Memory B cell (primary cell): ENCODE measurements at places on chromosomes 5 and 9.

DNA sequence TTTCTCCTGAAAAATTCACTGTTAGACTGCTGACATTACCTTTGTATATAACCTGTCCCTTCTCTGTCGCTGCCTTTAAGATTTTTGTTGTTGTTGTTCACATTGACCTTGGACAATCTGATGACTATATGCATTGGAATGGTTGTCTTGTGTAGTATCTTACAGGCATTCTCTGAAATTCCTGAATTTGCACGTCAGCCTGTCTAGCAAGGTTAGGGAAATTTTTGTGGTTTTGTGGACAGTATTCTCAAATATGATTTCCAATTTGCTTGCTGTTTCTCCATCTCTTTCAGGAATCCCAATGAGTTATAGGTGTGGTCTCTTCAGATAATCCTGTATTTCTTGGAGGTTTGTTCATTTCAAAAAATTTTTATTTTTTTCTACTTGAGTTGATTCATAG, 140.8 kb downstream of the PRR16 start:
- DNase-seq = no peak

GRCh38 chr9:108049026-108049607, 559.5 kb upstream of the KLF4 start:
- DNase-seq = no peak

DNA sequence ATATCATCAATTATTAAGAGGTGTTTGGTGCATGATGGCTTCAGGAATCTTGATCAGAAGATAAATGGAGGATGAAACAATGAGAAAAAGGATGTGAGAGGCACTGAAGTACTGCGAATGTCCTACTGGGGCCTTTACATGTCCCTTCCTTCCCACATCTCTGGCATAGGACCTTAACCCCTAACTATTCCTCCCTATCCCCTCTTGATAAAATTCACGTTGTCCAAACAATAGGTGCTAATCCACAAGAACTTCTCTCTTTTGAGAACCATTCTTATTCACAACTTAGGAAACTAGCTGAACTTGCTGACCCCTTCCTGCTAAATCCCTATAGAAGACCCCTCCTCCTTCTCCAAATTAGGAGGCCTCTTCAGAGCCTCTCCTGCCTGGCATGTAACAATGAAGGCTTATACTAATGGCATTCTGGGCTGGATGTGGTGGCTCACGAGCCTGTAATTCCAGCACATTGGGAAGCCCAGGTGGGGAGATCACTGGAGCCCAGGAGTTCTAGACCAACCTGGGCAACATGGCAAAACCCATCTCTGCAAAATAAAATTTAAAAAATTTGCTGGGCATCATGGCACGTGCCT, 276.5 kb upstream of the SMARCA2 start:
- DNase-seq = no peak

DNA sequence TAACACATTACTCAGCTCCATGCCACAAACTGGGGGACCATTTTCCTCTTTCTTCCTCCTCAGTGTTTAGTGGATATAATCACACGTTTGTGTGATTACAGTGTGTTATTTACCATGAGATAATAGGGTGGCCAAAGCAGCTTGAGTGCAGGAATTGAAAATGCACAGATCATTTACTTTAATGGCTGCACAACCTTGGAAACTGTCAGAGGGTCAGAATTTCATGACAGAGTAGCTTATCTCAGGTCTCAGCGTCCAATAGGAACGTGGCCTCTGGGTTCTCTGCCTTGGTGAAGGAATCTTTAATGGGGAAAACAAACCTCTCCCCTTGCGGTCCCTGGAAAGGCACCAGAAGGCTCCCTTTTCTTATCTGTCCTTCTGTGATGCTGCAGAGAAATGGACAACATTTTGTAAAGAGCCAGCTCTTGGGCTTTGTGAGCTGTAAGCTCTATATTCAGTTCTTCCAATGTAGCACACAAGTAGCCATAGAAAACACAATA, 87.4 kb upstream of the CD180 start:
- DNase-seq = no peak

DNA sequence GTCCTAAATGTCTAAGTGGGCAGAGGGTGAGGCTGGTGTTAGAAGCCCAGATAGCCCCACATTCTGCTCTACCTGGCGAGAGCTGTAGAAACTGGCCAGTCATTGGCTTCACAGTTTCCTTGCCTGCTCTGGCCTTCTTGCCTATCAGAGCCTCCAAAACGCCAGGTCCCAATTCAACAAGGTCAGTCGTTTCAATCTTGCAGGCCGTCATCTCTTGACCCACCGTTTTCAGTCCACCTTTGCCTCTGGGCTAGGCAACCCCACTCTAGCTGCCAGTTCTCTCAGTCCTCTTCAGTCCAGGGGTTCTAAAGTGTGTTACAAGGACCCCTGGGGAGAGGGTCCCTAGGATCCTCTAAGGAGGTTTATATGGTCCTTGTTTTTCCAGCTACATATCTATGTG, 20.0 kb upstream of the TIFAB start:
- no peak for DNase-seq

- DNase-seq = no peak
Observed at GRCh38 chr5:98470747-98471146, 302.7 kb upstream of the RGMB start.

DNA sequence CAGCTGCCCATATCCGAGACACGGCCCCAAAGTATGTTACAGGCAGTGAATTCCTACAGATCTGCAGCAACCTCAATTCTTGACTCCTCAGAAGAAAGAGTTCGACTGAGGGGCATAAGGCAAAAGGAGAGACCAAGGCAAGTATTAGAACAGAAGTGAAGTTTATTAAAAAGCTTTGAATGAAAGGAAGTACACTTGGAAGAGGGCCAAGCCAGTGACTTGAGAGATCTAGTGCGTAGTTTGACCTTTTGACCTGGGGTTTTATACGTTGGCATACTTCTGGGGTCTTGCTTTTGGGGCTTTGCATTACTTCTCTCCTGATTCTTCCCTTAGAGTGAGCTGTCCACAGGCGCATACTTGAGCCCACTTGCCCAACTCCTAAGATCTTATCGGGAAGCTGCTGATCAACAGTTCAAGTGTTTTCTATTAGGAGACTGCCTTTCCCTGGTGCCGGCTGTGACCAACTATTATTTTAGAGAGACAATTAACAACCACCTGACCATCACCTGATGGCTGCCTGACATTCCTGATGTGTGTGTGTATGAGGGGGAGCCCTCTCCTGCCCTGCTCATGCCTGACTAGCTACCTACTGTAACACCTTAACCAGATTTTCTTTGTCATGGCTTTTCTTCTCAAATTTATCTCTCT, 1.5 kb upstream of the DEPDC1B start:
- no peak for DNase-seq

- DNase-seq = no peak
Observed at GRCh38 chr5:110956280-110956912, 115.1 kb upstream of the TSLP start.

GRCh38 chr5:167861129-167861927, 430.1 kb upstream of the WWC1 start:
- no peak for DNase-seq

DNA sequence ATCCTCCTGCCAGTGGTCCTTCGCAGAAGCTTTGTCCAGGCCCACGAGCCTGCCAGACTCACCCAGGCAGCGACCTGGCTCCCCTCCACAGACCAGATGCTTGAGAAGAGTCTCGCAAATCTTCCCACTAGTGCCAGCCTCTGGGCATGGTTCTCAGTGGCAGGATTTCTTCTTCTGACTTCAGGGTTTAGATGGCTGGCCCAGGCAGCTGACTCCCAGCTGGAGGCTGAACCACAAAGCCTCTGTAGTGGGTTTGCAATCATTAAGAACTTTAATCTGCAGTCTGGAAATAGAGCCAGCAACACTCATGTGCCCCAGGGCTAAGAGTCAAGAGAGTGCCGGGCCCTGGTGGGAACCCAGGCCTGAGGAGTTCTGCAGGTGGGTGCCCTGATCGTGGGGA, 90.6 kb upstream of the ICE1 start:
- DNase-seq = no peak

DNA sequence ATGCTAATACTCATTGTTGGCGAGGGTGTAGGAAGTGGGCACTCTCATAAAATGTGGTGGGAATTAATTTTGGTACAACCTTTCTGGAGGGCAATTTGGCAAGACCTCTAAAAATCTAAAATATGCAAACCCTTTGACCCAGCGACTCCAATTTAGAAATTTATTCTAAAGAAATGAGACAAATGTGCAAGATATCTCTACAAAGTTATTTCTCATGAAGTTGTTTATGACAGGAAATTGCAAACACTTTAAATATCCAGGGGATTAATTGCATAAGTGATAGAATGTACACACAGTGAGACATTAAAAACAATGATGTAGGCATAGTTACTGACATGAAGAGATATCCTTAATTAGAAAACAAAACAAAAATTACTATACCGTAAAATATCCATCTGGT, 246.3 kb upstream of the MAP3K1 start:
- DNase-seq = no peak

GRCh38 chr5:147963948-147964693, 57.8 kb upstream of the C5orf46 start:
- DNase-seq = no peak

DNA sequence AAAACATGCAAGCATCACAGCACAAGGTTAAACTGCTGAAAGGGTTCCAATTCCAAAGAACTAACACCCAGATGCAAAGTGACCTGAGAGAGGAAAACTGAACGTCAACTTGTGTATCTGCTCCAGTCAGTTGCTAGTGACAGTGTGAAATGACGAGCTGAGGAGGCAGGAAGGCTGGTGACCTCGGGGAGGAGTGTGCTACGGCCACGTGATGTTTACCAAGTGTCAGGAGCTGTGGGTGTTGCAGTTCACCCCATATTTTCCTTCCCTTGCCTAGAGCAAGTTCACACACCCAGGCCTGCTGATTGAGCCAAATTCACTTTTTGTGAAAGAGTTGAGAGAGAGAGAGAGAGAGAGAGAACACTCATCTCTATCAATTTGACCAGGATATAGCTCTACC, 231.6 kb upstream of the ANKH start:
- DNase-seq = no peak

DNA sequence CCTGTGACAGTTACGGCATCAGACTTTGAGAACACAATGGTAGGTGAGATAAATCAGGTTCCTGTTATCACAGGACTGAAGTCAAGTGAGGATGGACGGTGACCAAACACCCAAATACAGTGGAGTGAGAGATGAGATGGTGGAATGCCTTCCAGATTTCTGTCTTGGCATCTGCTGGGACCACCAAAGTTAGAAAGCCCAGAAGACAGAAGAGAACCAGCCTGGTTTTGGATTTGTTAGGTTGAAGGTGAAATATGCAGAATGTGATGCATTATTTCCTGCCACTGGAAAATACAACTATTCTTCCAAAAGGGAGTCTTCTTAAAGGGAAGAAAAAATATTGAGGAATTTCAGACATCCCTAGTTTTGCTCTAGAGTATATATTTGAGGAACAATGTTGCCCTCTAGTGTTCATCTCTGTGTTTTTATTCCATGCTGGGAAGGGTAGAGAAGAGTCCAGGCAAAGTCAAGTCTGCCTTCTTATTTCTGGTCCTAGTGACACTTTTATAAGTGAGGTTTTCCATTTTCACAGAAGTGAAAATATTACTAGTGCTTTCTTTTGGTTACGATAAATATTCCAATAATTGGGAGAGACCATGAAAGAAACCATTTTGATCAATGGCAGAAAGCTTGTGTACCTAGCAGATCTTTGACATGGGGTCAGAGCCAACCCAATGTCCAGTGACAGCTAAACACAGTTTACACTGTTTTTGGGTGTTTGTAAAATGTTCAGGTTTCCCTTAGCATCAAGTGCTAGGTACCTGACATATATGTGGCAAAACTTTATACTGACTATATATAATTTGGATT, 142.3 kb upstream of the ANKH start:
- DNase-seq = no peak

DNA sequence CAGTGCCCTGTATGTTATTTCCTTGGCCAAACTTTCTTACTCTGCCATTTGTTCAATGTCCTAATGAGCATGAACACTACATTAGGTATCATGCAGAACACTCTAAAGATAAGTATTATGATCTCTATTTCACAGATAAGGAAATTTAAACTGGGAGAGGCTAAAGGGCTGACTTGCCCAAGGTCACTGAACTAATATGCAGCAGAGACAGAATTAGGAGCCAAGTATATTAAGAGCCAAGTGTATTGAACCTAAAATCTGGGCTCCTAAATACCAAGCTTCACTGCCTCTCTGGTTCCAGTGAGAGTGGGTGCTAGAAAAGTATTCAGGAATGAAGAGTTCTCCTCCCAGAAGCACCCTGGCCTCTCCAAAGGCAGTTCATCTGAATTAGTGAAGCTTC, 13.5 kb downstream of the NR4A3 start:
- DNase-seq = no peak

DNA sequence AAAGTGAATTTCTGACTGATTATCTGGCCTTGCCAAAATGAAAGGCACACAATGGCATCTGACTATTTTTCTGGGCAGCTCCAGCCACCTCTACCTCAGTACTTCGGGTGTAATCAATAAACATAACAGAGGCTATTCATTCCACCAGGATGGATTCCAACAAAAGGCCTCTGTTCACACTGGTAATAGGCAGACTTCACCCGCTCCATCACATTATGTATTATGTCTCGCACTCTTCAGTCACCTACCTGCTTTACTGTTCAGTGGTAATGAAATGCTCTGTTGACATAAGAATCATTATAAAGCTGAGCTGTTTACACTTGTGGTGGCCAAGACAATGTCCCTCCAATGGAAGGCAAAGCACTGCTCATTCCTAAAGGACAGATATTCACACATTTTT, 1333.7 kb upstream of the WWC1 start:
- DNase-seq = no peak

GRCh38 chr5:82991678-82992323, 85.4 kb downstream of the TMEM167A start:
- no peak for DNase-seq

GRCh38 chr9:69078581-69078980, 43.0 kb downstream of the FXN start:
- DNase-seq = no peak

- DNase-seq = no peak
Observed at GRCh38 chr5:80194468-80194867, 61.4 kb downstream of the SERINC5 start.

GRCh38 chr9:8871796-8872445, 1072.3 kb upstream of the DMAC1 start:
- DNase-seq = no peak

DNA sequence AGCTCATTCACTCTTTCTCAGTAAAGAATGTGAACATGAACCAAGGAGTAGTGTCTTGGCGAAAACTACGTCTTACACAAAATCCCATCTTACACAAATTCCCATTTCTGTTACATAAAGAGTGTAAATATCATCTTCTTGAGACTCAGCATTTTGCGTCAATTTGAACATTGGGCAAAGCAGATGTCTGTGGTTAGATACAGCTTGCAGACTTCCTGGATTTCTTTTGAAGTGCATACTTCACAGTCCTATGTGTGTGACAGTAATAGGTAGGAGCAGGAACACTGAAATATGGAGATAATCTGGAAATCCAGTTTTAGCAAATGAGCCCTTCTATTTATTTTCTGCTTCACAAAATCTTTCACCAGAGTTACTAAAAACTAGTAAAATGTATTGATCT, 58.8 kb downstream of the C6 start:
- no peak for DNase-seq

DNA sequence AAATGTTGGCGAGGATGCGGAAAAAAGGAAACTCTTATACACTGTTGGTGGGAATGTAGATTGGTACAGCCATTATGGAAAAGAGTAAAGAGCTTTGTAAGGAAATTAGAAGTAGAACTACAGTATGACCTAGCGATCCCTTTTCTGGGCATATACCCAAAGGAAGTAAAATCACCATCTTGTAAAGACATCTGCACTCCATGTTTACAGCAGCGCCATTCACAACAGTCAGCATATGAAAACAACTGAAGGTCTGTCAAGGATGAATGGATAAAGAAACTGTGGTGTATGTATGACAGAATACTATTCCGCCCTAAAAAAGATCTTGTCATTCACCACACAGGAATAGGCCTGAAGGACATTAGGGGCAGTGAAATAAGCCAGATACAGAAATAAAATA, 27.7 kb upstream of the SLC25A51 start:
- DNase-seq = no peak
